ENCODE measurements at places on chromosomes 4 and X. TPM values are rescaled to one million over a fixed set of nuclear protein-coding genes. Genes with fewer than 3 reads are reported as not detected.

DNA sequence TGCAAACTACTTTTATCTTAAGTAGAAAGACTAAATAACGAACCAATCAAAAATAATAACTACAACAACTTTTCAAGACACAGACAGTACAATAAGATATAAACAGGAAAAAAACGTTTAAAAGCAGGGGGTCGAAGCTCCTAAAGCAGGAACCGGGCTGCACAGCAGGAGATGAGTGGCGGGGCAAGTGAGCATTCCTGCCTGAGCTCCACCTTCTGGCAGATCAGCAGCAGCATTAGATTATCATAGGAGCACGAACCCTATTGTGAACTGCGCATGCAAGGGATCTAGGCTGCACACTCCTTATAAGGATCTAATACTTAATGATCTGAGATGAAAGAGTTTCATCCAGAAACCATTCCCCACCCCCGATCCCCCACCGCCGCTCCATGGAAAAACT lies 146.2 kb downstream of the TEX11 start:
- DNase-seq: no peak

GRCh38 chr4:18034099-18034498 lies 12.5 kb upstream of the LCORL start:
- DNase-seq: no peak

DNA sequence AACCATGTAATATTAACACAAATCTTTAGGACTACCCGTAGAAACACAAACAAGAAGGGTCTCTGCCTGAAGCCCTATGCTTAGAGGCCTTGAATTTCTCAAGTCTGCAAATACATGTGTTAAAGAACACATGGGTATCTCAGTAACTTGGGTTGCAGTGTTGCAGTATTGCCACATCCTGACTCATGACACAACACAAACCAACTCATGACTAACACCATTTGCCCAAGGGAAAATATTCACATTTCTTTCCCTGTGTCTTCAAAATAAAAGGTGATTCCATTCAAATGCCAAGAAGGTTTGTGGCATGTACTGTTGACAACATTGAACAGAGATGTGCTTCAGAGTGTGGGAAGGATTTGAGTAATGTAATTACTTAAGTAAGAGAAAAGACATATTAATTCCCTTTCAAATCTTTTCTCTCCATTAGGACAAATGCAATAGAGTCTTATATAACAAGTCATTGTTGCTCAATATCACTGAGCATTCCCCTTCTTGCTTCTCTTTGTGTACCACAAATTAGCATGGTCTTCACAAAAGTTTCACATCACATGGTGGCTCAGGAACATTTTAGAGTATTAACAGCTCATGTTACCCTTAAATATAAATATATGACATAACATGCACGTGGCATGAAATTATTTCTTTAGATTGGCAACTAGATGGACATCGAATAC lies 487.1 kb downstream of the STPG2 start:
- DNase-seq: no peak

The CT45A1 gene
- total RNA-seq: not detected

DNA sequence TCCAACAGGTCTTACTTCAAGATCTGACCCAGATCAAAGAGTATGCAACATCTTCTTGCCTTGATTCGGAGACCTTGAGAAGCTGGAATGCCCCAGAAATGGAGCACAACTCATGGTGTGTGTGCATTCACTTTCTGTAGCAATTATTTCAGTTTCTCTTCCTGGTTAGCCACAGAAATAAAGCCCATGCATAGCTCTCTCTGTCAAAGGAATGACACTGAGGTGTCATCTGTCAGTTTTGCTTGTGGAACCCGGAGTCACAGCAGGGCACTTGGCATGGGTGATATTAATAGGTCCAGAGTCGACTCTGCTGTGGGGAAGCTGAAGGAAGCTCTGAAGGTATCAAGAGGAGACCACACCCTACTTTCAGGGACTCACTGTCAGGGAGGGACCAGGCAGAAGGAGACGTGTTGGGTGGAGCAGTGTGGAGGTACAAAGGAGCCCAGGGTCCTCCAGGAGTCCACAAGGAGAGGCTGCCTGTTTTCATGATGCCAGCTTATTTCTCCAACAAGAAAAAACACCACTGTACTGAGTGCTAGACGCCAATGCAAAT lies 10.7 kb downstream of the CLNK start:
- DNase-seq: no peak

The GUCY1B1 gene
- total RNA-seq: 13.5 TPM

DNA sequence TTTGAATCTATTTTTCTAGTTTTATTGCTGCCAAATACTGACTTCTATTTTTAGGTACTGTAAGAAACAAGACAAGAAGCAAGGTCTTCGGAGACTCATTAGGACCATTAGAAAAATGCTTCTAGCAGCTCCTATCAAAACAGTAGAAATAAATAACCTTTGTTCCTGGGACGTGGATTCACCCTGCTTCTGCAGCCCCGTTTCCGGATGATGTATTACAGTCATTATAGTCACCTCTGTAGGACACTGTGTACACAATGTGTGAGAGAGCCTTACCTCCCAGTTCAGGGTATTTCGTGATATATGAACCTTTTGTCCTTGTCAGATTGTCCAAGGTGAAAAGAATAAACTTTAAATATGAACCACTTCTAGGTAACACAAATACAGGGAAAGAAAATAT lies 484.0 kb upstream of the TECRL start:
- DNase-seq: no peak

The SMIM10L2A gene
- total RNA-seq: 1.9 TPM

The PCDH19 gene
- 0.66 TPM for total RNA-seq

GRCh38 chr4:8221985-8222384 lies 22.9 kb downstream of the SH3TC1 start:
- no peak for DNase-seq

DNA sequence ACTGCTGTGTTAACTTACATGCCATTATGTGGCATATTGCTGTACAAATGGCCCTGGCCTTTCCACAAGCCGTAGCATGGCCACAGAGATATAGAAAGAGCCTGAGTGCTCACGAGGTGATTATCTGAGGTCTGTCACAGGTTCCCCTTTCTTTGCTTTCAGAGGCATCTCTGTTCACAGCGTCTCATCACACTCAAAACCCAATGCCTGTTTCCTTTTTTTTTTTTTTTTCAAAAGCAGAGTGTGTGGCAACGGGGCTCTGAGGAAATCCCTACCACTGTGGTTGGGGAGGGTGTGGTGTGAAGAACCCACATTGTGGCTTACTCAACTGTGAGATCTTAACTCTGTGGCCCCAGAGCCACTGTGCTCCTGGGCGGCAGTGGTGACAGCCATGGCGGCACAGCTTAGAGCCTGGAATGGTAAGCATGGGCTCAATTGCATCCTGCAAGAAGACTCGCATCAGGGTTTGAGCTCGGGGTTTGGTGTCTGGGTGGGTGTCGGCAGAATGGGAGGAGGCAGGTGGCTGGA lies 30.8 kb downstream of the RTL5 start:
- peak; percentile 24 for DNase-seq

DNA sequence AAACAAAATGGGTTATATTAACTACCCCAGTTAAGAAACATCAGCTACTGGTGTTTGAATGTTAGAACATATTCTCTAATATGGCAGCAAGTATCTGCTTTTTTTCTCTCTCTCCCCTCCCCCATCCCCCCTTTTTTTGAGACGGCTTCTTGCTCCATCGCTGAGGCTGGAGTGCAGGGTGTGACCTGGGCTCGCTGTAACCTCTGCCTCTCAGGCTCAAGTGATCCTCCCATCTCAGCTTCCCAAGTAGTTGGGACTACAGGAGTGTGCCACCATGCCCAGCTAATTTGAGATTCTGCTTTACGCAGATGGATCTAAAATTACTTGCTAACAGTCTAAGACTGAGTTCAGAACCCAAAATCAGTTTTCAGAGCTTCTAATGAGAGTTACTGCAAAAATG lies 101.9 kb downstream of the AFF1 start:
- DNase-seq: no peak

The GAB1 gene
- total RNA-seq: 47.9 TPM

DNA sequence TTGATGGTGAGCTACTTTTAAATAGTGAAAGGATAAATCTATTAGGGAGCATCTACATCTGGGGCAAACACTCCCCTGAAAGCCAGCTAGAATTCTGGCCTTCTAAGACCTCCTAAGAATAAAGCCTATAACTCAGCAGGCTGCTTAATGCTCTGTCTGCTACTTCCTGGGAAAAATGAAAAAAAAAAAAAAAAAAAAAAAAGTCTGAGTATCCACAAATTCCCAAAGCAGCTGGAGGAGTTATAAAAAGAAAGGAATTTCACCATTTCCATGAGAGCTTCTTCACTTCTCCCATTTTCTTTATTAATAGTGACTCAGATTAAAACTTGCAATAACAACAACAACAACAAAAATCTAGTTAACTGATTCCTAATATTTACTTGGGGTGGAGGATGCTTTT lies 511.2 kb downstream of the INPP4B start:
- DNase-seq: no peak

DNA sequence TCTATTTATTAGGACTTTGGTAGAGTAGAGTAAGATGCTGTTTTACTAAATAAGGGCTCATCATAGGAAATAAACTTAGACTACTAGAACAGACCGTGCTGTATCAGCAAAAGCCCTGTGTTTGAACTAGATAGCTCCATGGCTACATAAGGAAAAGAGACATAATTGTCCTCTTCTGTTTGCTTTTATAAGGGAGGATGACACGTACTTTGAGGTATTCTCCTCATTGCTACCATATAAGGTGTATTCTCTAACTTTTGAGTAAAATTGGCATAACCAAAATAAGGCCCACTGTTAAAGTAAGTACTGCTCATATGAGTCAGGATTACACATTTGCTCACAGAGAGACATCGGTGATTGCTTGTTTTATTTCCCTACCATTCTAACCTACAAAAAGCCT lies 64.3 kb downstream of the PDLIM5 start:
- no peak for DNase-seq

DNA sequence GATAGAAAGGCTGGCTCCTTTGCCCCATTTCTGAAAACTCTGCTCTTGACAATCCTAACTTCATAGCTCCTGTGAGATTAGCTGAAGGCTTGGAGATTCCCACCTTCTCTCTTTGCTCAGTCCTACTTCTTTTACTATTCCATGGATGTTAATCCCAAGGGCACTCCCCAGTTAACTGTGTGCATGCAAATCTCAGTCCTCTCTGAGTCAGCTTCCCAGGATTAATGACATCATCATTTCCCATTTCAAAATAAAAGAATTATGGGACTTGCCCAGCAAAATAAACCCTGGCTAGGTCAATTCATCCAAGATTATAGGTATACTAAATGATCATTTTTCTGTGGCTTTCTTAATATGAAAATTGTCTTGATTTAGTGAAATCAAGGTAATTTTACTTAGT lies 328.6 kb upstream of the NR3C2 start:
- no peak for DNase-seq

The FAM9B gene
- total RNA-seq: not detected

The ODAPH gene
- total RNA-seq: not detected

The NLGN3 gene
- total RNA-seq: 2.5 TPM

The JCHAIN gene
- 12.3 TPM for total RNA-seq

DNA sequence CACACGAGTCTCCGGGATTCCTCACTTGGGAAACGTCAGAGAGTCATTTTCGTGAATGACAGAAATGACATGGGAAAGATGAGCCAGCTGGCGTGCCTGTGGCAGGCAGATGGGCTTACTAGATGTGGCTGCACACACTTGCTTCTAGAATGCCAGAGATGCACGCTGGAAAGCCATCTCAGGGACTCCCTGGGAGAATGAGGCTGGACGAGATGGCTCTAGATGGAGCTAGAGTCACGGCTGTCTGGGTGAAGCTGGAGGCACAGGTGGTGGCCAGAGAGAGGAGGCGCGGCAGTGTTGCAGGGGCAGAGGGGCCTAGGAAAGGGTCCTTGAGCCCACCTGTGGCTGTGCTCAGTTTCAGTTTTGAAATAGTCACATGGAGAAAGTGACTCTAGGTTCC lies 26.0 kb downstream of the TKTL1 start:
- no peak for DNase-seq

DNA sequence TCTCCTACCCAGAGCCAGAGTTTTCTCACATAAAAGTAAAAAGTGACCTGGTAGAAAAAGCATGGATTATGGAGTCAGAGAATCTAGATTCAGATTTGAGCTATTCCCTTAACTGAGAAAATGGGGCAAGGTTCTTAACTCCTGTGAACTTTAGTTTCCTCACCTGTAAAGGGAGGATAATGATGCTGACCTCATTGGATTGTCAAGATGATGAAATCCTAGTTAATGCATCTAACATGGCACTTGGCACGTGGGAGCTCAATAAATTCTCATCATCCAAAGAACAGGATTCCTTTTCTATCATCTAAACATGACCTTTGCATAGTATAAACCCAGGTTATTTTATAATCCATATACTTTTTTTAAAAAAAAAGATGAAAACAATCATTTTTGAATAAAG lies 18.6 kb downstream of the FHDC1 start:
- DNase-seq: no peak

- peak; percentile 74 for DNase-seq
Observed at GRCh38 chr4:1109898-1110506, 3.4 kb downstream of the RNF212 start.

GRCh38 chrX:74613370-74614092 lies 893 bp downstream of the RLIM start:
- no peak for DNase-seq

DNA sequence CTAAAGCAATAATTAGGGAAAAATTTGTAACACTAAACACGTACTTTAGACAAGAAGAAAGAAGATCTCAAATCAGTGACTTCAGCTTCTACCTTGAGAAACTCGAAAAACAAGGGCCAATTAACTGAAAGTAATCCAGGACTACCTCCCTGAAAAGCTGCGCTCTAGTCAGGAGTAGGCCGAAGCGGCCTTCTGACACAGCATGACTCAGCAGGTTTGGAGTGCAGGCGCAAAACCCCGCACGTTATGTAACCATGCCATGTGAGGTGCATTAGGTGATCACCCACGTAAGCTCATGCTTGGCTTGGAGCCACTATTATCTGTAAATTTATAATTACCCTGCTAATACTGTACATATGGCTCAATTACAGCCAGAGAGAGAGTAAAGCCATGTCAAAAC lies 52.8 kb upstream of the CCDC149 start:
- DNase-seq: no peak

GRCh38 chrX:31440546-31440945 lies 368.7 kb upstream of the FTHL17 start:
- DNase-seq: no peak

The TSPAN6 gene
- 37.9 TPM for total RNA-seq
